ENCODE measurements at places on chromosomes 11 and 22.
A peak's percentile ranks its signal among the peaks of the same experiment; 100 is the strongest.

- no peak for DNase-seq
Measured at GRCh38 chr22:38460426-38460840, 5.4 kb upstream of the KCNJ4 start.

- DNase-seq, result peak; percentile 14
Measured at GRCh38 chr11:2203440-2204259, 32.0 kb upstream of the TH start.

DNA sequence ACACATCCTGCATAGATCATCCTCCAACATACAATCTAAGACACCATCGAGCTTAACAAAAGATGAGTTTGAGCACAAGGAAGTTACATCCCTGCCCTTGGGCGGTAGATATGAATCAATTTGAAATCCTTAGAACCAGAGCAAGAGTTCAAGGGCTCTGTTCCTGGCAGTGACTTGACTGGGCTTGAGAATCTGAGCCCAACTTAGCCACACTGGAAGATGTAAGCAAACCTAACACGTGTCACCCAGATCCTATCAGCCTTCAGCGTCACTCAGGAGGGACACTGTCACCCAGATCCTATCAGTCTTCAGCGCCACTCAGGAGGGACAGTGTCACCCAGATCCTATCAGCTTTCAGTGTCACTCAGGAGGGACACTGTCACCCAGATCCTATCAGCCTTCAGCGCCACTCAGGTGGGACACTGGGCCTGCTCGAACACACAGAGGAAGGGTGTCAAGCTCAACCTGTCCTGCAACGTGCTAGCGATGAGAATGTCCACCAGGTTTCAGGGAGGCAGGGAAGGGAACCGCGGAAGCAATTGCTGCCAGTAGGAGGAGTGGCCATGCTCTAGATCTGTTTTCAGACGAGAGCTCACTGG lies 32.8 kb upstream of the CTSD start:
- no peak for DNase-seq

- no peak for DNase-seq
Measured at GRCh38 chr11:124646148-124646547, 23.5 kb downstream of the TBRG1 start.

- no peak for DNase-seq
Measured at GRCh38 chr11:59195586-59195985, 17.1 kb downstream of the MPEG1 start.

DNA sequence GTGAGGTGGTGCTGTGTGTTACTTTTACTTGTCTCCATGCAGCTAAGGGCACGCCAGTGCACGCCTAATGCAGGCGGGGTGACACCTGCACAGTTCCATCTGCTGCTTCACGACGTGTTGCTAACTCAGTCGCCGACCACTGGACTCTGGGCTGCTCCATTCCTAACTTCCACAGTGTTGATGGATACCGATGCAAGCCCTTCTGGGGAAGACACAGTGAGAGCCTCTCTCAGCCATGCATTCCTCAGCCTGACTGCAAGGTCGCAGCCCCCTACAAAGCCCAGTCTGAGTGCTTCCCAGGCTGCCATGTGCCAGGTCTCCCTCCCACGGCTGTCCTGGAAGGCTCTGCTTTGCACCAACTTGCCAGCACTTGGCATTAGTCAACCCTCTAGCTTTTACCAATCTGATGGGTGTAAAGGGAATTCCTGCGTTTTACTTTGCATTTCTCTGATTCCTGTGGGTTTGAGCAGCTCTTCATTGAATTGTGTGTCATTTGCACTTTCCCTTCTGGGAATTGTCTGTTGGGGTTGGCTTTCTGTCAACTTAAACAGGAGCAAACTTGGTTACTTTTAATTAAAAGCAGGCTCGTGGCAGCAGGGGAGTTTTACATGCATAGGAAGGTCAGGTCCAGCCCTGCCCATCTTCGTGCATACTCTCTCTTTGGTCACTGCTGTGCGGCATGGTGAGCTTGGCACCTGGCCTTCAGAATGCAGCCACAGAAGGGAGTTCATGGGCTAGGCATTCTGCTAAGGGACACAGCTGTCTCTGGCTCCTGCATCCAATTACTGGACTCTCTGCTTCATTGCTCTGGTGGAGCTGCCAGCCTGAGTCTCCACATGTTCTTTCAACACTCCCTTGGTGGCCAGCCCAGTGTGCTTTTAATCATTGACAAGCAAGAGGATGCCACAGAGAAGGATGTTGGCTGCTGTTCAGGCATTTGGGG lies 34.6 kb upstream of the SHANK2 start:
- no peak for DNase-seq

DNA sequence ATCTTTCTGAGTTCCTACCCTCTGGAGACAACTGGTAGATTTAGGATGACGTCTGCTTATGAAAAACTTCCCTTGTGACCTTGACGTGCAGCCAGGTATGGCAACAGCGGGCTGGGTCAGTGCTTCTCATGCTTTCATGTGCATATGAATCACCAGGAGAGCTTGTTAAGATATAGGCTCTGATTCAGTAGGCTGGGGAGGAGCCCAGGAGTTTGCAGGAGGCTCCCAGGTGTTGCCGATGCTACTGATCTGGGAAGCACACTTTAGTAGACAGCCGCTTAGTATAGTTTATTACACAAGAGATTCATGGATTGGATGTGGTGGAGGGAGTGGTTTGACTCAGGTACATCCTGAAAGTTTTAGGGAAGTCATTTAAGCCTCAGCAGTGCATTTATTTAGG lies 23.8 kb downstream of the DIXDC1 start:
- DNase-seq, result no peak

DNA sequence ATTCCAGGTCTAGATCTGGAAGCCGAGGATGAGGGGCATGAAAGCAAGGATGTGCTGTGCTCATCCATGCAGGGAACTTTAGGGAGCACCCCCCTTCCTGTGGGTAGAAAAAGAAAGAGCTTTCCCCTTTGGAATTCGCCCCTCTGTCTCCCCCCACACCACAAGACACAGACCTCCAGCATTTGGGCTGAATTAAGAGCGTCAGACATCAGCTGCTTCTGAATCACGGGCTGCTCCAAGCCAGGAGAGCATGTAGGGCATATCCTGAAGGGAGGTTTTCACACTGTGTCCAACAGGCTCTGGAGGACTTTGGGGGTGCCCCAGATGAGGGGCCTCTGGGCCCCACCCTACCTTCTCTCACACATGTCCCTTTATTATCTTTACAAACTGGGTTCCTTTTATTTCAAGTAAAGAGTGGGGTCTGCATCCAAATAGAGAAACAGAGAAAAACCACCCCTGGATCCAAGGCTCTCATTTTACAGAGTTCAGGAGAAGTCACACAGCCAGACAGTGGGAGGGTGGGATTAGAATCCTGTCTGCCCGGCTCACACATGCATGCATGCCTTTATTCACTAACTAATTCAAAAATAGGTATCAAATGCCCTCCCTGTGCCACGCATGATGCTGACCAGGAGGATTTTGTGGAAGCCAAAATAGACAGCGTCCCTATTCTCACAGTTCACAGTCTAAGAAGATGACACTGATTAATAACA lies 52.8 kb downstream of the LRRC32 start:
- DNase-seq, result no peak

DNA sequence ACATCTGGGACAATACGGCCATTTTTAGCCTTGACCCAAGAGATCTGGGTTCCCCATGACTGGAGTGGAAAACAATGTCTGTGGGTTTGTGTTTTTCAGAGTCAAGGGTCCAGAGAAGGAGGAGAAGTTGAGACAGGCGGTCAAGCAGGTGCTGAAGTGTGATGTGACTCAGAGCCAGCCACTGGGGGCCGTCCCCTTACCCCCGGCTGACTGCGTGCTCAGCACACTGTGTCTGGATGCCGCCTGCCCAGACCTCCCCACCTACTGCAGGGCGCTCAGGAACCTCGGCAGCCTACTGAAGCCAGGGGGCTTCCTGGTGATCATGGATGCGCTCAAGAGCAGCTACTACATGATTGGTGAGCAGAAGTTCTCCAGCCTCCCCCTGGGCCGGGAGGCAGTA lies 15.7 kb downstream of the NNMT start:
- no peak for DNase-seq

Measured in dorsolateral prefrontal cortex (tissue), 122 donors.